ENCODE measurements at places on chromosomes 1 and 21.
A peak's percentile ranks its signal among the peaks of the same experiment; 100 is the strongest.

DNA sequence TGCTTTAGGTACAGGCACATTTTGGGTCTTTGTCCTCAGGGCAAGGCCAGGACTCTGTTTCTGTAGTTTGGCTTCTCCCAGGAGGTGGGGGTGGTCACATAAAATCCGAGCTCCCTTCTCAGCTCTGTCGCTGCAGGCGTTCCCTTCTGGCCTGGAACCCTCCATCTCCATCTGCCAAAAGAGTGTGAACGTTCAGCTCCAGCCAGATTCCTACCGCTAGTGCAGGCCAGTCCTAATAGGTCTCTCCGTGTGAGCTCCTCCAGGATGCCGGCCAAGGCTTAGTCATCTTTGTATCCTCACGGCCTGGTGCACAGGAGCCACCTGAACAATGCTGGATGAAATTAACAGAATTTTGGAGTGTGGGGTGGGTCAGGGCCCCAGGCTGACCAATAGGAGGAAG is 19.9 kb upstream of the KCNA10 start:
- no peak for DNase-seq

GRCh38 chr1:17198476-17199258 is 6.3 kb upstream of the PADI1 start:
- no peak for DNase-seq

GRCh38 chr1:200252531-200252930 is 157.3 kb downstream of the ZNF281 start:
- DNase-seq: no peak

DNA sequence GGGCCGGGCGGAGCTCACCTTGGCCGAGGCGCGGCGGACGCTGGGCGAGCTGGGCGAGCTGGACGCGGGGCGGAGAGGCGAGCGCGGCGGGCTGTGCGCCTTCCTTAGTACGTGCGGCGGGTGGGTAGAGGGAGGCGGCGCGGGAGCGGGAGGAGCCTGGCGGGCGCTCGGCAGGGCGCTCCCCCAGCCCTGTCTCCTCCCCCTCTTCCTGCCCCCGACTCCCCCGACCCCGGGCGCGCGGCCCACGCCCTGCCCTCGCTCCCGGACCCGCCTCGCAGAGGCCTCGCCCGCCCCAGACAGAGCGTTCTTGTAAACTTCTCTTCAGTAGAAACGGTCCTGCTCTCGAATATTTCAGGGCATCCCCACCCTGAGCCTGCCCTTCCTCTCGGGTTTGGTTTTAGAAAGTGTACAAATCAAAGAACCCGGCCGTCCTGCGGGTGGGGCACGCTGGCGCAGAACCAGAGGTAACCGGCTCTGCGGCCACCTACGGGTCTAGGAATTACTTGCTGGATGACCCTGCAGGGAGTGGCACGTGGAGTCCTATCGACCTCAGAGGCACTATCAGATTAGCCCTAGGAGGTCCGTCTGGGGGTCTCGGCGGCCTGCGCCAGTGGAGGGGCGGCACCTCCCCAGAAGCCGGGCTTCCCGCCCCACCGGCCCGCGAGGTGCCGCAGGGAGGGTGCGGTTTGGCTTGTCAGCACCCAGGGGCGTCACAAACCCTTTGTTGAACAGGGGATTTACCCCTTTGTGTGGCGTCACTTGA is at the start of gene S100A10:
Gene S100A10, minus strand, starts transcription at position 126 of the 763 bp plus-strand sequence. CDS start 7,629 bp downstream, outside the sequence.
- DNase-seq: no peak

- DNase-seq: no peak
Measured at GRCh38 chr21:43805275-43805800, 16.0 kb downstream of the RRP1 start.

DNA sequence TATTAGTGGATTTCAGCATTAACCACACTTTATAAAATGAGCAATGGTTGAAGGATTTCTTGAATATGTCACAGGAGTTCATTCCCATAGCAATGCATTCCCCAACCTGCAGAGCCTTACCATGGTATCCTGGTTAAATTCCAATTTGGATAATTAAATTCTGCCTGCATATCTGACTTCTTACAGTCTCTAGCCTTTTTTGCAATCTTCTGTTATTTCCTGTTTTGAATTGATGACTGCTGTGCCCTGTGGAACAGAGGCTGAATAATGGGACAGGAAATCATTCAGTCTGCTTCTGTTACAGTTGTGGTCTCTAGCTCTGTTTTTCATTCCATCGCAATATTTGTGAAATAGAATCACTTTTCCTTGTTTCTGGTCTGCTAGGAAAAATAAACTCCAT is 1823.9 kb downstream of the PLA2G4A start:
- peak; percentile 93 for DNase-seq

DNA sequence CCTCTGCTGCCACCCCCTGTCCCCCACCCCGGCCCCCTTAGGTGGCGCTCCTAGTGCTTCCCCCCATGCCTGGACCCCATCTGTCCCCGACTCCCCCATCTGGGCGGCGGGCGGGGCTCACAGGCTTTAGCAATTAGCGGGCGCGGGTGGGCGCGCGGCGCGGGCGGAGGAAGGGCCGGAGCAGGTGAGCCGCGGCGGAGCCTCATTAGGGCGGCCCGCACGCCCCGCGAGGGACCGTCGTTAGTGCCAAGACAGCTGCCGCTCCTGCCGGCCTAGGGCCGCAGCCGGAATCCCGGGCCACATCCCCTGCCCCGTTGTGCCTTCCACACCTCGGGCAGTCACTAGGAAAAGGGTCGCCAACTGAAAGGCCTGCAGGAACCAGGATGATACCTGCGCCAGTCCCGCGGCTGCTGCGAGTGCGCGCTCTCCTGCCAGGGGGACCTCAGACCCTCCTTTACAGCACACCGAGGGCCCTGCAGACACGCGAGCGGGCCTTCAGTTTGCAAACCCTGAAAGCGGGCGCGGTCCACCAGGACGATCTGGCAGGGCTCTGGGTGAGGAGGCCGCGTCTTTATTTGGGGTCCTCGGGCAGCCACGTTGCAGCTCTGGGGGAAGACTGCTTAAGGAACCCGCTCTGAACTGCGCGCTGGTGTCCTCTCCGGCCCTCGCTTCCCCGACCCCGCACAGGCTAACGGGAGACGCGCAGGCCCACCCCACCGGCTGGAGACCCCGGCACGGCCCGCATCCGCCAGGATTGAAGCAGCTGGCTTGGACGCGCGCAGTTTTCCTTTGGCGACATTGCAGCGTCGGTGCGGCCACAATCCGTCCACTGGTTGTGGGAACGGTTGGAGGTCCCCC is 7.6 kb downstream of the OLIG2 start:
- no peak for DNase-seq

- DNase-seq: peak; percentile 74
Measured at GRCh38 chr1:244353551-244354091, 98.1 kb downstream of the ADSS2 start.

- no peak for DNase-seq
Measured at GRCh38 chr1:234597894-234598293, 12.1 kb downstream of the IRF2BP2 start.

DNA sequence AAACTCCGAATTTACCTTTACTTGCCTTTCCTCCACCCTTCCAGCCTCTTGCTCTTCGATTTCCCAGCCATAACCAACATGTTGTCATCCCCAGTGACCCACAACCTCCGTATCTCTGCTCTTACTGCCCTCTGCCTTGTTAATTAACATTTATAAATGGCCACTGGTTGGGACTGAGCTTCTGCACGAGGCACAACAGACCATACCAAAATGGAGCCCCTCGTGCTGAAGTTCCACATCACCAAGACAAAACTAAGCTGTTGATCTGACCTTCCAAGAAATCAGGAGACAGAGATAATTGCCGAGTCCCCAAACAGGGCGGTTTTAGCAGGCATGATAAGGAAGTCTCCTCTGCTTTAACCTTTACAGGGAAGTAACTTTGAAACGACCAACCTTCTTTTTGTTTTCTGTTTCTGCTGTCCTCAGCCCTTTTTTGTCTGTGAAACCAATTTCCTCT is 71.9 kb downstream of the NMNAT2 start:
- no peak for DNase-seq

DNA sequence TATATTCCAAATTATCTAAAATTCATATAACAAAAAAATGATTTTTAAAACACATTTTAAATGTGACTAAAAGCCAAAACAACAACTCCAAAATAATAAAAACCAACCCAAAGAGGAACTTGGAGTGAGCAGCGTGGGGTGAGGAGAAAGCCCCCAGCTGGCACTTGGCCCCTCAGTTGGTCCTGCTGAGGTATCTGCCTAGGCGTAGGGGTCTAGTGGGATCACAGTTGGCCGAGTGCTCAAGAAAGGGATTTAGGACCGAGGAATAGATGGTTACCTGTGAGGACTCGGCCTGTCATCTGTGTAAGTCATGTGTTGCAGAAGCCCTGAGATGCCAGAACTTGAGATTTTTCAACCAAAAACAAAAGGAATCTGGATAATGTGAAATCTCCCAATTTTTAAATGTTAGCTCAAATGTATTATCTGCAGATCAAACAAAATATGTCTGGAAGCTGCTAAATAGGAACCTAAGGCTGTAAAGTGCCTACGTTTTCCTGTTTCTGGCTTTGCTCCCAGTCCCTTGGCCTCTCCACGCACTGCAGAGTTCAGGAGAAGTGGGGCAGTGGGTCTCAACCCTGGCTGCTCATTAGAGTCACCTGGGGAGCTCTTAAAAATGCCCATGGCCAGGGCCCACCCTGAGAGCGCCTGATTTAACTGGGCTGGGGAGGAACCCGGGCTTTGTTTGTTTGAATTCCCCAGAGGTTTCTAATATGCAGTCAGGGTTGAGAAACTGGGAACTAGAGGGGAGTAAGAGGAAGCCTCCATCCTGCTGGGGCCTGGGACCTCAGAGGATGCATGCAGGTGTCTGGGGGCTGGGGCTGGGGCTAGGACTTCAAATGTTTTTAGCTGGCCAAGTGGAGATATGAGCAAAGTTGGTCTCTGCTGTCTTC is 38.5 kb upstream of the LDLRAP1 start:
- no peak for DNase-seq

DNA sequence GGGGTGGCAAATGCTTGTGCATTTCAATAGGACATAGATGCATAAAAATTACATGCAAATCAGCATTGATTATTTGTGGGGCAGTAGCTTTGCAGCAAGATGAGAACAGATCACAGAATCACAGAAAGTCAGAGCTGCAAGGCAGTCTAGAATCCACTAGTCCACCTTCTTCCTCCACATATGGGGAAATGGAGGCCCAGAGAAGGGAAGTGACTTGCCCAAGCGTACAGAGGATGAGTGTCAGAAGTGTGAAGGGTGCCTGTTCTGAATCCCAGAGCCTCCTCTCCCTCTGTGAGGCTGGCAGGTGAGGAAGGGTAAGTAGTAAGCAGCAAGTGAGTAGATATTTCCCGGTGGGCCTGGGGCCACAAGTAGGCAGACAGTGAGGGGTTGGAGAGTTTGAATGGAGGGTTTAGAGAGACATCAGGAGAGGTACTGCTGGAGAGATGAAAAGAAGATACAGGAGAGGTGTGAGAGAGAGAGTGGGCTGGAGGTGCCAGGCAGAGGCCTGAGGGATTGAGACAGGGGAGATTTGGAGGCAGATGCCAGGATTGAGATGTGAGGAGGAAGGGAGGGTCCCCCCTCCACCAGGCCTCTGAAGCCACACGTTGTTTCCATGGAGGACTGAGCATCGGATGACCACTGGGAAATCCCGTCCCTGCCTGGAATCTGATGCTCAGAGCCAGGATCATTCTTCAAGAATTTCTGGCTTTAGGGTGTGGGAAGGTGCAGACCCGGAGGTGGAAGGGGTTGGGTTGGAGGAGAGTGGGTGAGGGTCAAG is 4.8 kb upstream of the MYOG start:
- DNase-seq: no peak

DNA sequence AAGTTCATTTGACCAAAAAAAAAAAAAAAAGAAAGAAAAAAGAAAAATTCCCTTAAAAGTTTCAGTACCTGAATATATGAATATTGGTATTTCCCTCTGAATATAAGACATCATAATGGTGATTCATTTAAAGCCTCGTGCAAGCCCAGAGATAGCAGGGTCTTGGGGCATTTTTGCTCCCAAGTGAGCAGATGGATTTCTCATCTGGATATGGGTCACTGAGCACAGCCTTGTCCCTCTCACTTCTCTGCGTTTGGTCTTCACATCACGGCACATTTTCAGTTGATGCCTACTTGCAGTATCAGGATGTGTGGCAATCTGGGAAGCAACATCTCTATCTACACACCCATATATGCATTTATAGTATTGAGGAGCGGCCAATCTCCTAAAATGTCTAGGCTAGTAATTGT is 12.7 kb downstream of the CD58 start:
- DNase-seq: no peak

DNA sequence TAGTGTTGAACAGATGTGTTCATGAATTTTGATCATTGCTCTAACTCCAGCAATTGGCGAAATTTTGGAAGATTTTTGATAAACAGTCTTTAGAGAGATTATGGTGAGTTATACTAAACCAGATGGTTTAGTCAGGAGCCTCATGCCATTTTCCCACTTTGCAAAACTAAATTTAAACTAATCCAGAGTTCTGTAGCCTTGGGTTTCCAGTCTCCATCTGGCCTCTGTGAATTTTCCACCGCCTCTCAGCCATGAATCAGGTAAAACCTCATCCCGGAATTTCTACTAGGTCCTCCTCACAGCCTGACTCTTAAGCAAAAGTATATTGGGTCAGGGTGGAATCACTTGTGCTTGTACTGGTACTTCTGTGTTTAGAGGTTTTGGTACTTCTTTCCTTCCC is 44.8 kb downstream of the CLEC20A start:
- DNase-seq: no peak

- DNase-seq: no peak
Measured at GRCh38 chr1:100239961-100240360, 9.7 kb downstream of the DBT start.

- DNase-seq: no peak
Measured at GRCh38 chr1:113211467-113211866, 138.5 kb downstream of the LRIG2 start.

GRCh38 chr21:42905195-42905594 is 12.1 kb downstream of the NDUFV3 start:
- no peak for DNase-seq

DNA sequence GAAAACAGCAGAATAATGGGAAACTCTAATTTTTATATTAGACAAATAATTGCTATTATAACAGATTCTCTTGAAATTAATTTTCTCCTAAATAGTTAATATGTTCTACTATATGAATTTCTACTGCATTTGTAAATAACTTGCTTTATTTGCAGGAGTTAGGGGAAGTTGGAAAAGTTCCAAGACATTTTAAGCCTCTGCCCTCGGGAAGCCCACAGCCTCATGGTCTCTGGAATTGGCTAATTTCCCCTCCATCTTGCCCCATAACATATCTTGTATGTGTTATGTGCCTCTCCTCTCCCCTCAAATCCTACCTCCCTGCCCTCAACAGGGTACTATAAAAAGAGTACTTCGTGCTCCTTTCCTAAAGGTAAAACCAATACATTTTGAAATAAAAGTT is 271.4 kb upstream of the NR5A2 start:
- DNase-seq: no peak

- no peak for DNase-seq
Measured at GRCh38 chr1:200857804-200858203, 15.0 kb upstream of the GPR25 start.

DNA sequence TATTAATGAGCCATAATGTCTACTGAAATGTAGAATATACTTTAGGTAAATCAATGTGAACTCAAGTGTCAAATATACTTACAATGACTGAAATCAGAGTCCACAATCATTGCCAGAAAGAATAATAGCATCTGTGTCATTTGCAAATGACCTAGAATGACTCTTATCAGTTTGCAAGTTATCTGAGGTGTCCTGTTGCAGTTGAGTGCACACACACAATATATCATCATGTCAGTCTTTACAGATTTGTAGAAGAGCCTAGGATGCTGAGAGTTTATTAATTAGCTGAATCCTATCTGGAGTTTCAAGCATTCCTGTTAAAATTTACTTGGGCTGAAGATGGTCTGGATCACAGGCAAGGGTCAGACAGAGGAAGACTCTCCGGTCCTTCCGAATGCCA is 324.0 kb upstream of the GREM2 start:
- no peak for DNase-seq

- no peak for DNase-seq
Measured at GRCh38 chr1:225890346-225891228, 1.6 kb upstream of the LEFTY1 start.
